ENCODE measurements at places on chromosomes 3 and 15.

DNA sequence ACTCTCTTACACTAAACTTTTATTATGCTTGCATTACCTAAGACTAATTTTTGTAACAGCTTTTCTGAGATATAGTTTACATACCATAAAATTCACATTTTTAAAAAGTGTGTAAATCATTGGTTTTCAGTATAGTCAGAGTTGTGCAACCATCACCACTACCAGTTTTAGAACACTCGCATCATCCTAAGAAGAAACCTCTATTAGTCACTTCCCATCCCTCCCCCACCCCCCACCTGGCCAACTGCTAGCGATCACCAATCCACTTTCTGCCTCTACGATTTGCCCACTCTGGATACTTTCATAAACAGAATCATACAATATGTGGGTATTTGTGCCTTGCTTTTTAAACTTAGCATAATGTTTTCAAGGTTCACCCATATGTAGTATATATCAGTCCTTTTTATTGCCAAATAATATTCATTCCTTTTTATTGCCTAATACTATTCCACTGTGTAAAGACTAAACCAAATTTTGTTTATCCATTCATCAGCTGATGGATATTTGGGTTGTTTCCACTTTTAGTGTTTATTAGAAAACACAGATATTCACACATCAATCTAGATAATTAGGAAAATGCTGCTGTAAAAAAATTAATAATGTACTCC, 23.0 kb downstream of the UBP1 start:
- DNase-seq = no peak

GRCh38 chr15:39403640-39404117, 177.2 kb upstream of the THBS1 start:
- no peak for DNase-seq

DNA sequence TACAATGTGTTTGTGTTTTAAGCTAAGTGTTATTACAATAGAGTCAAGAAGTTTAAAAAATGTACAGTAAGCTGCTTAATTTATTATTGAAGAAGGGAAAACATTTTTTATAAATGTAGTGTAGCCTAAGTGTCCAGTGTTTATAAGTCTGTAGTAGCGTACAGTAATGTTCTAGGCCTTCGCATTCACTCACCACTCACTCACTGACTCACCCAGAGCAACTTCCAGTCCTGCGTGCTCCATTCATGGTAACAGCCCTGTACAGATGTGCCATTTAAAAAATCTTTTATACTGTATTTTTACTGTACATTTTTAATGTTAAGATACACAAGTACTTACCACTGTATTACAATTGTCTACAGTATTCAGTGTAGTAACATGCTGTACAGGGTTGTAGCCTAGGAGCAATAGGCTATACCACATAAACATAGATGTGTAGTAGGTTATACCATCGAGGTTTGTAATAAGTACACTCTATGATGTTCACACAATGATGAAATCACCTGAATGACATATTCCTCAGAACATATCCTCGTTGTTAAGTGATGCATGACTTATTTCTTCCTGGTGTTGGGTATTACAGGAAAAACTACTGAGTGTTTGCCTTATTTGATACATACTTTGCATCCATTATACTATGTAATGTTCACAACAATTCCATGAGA, 156.6 kb upstream of the NUDT16 start:
- DNase-seq = no peak

- no peak for DNase-seq
Observed at GRCh38 chr3:123728014-123728413, 143.2 kb upstream of the HACD2 start.

- no peak for DNase-seq
Observed at GRCh38 chr15:101725073-101725472, 800 bp upstream of the TARS3 start.

DNA sequence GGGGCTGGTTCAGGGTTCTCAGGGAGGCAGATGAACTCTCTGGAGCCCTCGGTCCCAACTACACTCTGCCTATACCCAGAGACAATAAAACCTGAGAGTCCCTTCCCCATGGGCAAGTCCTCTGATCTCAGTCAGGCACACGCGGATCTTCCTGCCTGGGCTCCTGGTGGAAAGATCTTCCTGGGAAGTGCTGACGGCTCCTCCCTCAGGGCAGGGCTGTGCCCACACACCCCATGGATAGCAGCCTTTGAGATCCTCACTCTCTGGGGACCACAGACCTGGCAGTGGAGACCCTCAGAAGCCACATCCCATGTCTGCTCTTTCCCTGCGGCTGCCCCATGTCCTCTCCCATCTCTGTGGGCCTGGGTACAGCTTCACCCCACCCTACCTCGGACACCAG, 10.4 kb downstream of the SH2D7 start:
- DNase-seq = no peak

- DNase-seq = no peak
Observed at GRCh38 chr3:58351920-58352319, 19.2 kb downstream of the PXK start.

DNA sequence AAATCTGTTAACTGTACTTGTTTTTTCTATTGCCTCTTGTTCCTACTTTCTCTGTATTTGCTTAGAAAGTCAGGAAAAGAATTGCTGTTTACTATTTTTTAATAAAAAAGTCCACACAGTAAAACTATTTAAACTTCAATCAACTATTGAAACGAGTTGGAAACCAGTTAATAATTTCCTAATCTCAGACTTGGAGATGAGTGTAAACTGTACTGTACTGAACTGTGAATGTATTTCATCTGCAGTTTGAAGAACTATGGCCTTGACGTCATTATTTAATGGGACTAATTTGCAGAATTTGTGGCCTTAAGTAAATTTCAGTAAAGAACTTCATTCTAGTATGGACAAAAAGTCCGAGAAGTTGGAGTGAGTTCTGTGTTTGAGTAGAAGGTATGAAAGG, 89.1 kb downstream of the LRRC28 start:
- DNase-seq = no peak

- peak; percentile 59 for DNase-seq
Observed at GRCh38 chr15:73051807-73052652, at the start of gene NEO1. TSS of gene NEO1 (plus strand) at chr15:73052463. CDS start at chr15:73052676, 213 bp downstream.

GRCh38 chr3:16937326-16937845, 52.6 kb downstream of the PLCL2 start:
- no peak for DNase-seq

GRCh38 chr3:120263792-120264191, 21.2 kb downstream of the GPR156 start:
- no peak for DNase-seq

DNA sequence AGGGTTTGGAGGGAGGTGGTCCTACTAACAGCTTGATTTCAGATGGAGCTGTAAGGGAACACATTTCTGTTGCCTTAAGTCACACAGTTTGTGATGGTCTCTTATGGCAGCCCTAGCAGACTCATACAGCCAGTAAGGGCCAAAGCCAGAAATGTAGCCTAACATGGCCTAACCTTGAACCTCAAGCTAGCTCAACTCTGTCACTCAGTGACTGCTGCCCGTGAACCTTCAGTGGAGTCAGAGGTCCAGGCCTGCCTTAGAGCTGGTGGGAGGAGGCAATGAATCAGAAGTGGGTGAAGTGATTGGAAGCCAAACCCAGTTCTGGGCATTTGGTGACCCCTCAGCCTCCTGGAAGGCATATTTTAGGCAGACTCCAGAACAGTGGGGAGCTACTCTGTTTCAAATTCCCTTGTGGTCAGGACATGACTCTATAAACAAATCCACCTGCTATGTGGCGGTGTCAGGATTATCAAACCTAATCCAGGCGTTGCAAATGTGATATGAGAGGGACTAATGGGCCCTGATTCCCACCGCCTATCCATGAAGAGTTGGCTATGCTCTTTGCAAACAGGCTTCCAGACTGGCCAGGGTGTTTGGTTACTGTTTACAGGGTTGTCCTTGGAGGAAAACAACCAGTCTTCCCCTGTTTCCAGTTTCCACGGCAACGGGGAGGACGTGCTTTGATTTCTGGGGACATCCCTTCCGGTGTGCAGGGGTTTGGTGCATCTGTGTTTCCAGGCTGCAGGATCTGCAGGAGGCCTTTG, 105.9 kb upstream of the AGBL1 start:
- DNase-seq = no peak

- DNase-seq = no peak
Observed at GRCh38 chr3:178795349-178795748, 259.1 kb downstream of the KCNMB2 start.

- DNase-seq = no peak
Observed at GRCh38 chr15:81097116-81097889, 36.8 kb upstream of the CFAP161 start.

- DNase-seq = no peak
Observed at GRCh38 chr3:22615790-22616189, 587.3 kb upstream of the UBE2E2 start.

GRCh38 chr3:151969026-151969642, 95.7 kb downstream of the SUCNR1 start:
- no peak for DNase-seq

DNA sequence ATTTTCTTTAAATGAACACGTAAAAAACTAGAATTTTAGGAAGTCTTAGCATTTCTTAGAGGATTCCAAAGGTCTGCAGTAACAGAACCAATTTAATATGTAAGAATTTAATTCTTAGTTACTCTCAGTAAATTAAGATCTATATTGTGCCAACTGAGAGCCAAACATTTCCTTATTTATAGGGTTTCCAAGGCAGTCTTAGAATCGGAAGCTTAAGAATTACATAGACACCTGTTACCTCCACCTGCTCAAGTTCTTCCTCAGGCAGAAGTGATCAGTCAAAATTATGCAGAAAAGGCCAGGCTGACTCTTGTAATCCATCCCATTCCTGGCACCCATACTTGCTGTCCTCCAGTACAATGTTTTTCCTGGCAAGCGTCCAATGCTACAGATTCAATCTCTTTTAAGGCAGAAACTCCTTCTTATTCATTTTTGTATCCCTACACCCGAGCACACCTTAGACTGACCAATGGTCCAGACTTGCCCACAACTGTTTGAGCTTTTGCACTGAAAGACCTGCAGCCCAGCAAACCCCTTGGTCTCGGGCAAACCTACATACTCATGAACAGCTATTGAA, 64.3 kb downstream of the NCEH1 start:
- no peak for DNase-seq

- DNase-seq = no peak
Observed at GRCh38 chr15:95996494-95996893, 334.0 kb upstream of the NR2F2 start.

DNA sequence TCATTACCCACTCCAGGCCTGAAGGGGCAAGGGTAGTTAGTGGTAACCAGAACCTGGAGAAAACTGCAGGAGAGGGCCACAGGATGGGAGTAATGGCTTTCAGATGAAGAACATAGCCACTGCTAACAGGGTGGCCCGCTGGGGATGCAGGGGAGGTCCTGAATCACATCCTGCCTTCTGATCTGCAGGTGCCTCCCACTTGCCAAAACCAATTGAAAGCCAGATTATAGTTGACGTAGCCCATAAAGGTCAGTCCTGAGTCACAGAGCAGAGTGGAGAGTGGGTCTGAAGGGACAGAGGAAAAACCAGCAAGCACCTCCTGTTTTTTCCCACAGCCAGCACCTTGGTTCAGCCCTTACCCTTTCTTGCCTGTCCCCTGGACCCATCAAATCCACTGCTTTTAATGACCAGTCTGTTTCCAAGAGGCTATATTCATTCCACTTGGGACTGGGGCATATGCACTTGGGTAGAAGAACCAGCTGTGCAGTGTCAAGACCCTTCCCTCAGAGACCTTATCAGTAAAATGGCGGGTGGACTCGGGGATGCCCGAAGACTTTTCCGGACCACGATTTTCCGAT, 646 bp upstream of the SLC35G2 start:
- DNase-seq = peak; percentile 26

DNA sequence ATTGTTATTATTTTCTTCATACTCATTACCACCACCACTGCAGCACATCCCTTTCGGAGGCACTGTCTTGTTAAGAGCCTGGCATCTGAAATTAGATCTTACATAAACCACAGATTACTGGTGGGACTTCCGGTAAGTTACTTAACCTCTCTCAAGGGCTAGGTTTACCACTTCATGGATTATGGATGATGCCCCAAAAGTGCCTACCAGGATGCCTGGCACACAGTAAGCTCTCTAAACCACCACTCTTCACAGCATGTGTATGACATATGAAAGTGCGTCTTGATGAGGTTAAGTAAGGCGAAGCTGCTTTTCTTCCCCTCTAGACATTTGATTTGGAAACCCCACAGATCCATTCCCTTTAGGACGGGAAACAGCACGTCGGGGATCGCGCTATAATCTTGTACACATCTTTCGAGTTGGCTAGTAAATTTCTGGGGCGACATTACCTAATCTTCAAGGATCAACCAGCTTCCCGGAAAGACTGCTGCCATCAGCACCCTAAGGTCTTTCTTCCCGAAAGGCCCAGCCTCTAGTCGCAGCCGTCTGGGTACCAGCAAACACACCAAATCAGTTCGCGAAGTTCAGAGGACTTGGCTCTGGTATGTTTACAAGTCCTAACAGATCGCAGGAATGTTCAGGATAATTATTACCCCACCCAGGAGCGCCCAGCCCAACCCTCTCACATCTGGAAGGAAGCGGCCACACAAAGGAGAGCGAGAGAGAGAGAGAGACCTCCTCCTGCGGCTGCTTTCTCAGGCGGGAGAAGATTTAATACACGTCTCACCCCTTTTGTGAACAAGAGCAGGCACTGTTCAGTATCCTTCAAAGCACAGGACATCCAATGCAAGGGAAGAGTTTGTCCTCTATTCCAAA, 155.1 kb upstream of the FRMD4B start:
- no peak for DNase-seq

DNA sequence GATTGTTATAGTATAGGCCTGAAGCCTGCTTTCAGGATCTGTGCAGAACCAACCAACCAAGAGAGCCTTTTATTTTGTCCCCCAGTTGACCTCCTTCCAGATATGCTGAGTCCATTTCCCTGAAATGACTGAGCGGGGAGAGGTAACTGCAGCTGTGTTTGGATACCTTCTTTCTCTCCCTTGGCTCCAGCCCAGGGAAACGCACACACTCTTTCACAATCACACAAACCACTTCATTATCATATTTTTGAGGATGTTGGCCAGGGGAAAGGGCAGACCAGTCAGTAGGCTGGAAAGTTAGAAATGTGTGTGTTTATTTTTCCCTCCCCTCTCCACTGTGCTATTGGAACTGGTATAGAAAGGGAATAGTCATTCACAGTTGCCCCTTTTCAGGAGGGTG, 417.7 kb upstream of the TBL1XR1 start:
- DNase-seq = no peak

- no peak for DNase-seq
Observed at GRCh38 chr3:49133226-49133951, 539 bp upstream of the LAMB2 start.

GRCh38 chr15:69897061-69897460, 200.7 kb downstream of the TLE3 start:
- DNase-seq = no peak

DNA sequence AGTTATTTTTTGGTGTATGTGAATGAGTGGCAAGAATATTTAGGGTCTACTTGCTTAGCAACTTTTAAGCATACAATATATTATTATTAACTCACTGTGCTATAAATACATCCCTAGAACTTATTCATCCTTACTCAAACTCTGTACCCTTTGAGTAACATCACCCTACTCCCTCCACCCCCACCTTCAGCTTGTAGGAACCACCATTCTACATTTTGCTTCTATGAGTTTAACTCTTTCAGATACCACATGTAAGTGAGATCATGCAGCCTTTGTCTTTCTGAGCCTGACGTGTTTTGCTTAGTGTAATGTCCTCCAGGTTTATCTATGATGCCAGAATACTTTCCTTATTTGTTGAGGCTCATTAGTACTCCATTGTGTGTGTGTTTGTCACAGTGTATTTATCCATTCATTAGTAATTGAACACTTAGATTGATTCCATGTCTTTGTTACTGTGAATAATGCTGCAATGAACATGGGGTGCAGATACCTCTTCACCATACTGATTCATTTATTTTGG, 526.9 kb downstream of the PYDC2 start:
- no peak for DNase-seq

- DNase-seq = no peak
Observed at GRCh38 chr3:102240720-102241119, 194.1 kb upstream of the ZPLD1 start.

- DNase-seq = no peak
Observed at GRCh38 chr3:55854494-55854893, 367.4 kb upstream of the WNT5A start.

Measured in stimulated activated CD8-positive, alpha-beta memory T cell treated with anti-CD3 and anti-CD28 coated beads, Interleukin-4, amount 100 ng/mL, for 4 hours (primary cell).